Esophagus squamous epithelium (tissue), 5 donors: ENCODE measurements at places on chromosomes 3 and 15. TPM values are rescaled to one million over a fixed set of nuclear protein-coding genes. Genes with fewer than 3 reads are reported as not detected.

The TMEM115 gene
- total RNA-seq: 30.4 TPM

The CELF6 gene
- total RNA-seq: 0.31 TPM

The POTEB gene
- total RNA-seq: not detected

The PAQR5 gene
- total RNA-seq: 12.8 TPM

The SLC7A14 gene
- not detected for total RNA-seq

The CYP1A2 gene
- not detected for total RNA-seq

The PCNP gene
- 106 TPM for total RNA-seq

The JAGN1 gene
- total RNA-seq: 27.8 TPM

The NR2F2 gene
- 15.6 TPM for total RNA-seq

The LRRN1 gene
- 0.19 TPM for total RNA-seq

The SHISA5 gene
- total RNA-seq: 99.0 TPM

The DNAH12 gene
- total RNA-seq: not detected

GRCh38 chr15:89835176-89835564 is 20.5 kb upstream of the ANPEP start:
- DNase-seq: no peak

DNA sequence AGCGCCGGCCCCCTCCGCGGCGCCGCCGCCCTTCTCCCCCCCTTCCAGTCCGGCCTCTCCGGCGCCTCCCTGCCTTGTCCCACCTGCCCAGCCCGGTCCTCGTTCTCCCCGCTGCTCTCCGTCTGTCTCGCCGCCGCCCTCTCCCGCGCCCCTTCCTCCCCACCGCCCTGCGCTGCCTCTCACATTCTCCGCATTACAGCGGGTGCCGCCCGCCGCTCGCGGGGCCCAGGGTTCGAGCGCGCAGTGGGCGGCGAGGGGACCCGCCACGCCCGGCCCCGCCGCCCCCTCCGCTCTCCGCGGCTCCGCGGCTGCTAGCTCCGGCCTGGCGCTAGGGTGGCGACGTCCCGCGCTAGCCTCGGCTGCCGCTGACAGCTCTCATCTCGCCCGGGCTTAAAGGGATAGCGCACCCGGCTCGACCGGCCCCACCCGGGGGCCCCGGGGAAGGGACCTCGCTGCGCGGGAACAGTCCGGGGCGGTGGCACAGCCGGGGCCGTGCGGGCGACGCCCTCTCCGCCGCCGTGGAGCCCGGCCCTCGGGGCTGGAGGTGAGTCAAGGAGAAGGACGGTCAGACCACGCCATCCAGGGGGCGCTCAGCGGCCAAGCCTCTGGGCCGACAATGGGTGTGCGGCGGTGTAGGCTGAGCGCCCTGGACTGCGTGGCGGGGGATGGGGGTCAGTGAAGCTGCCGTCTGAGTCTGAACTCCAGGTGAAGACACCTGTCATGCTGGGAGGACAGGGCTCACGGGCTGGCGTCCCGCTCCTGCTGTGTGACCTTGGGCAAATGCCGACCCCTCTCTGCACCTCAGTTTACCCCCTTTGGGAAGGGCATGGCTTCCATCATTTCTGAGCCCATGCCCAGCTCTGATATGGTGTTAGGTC is 187.4 kb upstream of the LINGO1 start:
- DNase-seq: no peak

DNA sequence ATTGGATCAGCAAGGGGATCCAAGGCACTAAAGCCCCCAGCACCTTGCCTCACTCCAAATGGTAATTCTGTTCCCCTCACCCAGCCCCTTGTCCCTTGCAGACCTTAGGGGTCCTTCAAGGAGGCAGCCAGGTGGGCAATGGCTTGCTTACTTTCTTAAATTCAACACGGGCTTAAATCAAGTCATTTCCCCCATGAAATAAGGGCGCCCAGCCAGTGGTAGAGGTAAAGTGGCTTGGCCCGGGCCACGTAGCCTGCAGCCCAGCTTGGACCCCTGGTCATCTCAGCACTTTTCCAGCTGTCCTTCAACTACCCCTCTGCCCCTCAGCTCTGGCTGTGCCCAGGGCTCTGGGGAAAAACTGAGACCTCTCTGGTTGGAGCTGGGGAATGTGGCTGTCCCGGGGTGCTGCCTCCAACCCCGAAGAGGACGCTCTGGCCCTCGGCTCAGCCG is 1.2 kb downstream of the PSTPIP1 start:
- no peak for DNase-seq

GRCh38 chr3:175805825-175806224 is 946.7 kb downstream of the NAALADL2 start:
- no peak for DNase-seq

- no peak for DNase-seq
These were observed 123.4 kb downstream of the SSR3 start for GRCh38 chr3:156431334-156432124.

GRCh38 chr3:12670365-12671119 is 6.6 kb upstream of the RAF1 start:
- DNase-seq: no peak

GRCh38 chr3:105362021-105362665 is 4.6 kb upstream of the ALCAM start:
- DNase-seq: no peak

DNA sequence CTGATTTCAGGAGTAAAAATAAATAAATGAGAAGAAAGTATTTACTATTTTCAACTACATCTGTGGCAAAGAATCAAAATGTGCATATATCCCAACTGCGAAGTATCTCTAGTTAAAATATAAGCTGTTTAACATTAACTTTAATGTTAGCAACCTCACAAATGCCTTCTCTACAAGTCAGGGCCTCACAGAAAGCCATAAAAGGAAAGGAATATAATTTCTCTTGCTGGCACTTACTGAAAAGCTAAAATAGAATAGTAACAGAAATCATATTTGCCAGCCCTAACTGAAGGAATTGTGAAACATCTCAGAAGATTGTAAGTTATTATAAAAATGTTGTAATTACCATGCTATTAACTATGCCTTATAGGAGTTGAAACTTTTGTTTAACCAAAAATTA is 65.1 kb upstream of the MBNL1 start:
- no peak for DNase-seq

- DNase-seq: no peak
These were observed 499 bp downstream of the RABL3 start for GRCh38 chr3:120741837-120742197.

- no peak for DNase-seq
These were observed 40.2 kb downstream of the TBC1D2B start for GRCh38 chr15:78037328-78037727.

DNA sequence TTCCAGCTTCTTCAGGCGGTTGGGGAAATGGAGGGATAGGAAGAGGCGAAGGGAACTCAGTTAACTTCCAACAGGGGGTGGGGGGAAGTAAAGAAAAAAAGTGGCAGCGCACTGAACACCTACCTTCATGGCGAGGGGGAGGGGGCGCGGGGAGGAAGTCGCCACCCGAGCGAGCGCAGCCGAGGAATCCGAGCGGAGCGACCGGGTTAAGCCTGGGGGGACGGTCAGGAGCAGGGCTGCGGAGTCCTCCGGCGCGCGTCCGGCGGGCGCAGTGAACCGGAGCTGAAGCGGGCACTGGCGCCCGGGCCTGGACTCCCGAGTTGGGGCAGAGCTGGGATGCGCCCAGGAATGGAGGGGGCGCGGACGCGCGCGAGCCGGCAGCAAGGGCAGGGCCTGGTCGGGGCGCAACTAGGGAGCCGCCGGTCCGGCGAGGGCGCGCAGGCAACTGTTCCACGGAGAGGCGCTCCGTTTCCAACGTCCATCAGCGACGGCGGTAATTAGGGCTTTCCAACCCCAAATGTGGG is at the start of gene WNT5A:
WNT5A (minus strand) TSS at position 450 of the 524 bp plus-strand sequence; CDS start at position 129, 321 bp downstream.
- DNase-seq: no peak

- no peak for DNase-seq
These were observed 126.9 kb upstream of the CNTN4 start for GRCh38 chr3:1971780-1972179.

DNA sequence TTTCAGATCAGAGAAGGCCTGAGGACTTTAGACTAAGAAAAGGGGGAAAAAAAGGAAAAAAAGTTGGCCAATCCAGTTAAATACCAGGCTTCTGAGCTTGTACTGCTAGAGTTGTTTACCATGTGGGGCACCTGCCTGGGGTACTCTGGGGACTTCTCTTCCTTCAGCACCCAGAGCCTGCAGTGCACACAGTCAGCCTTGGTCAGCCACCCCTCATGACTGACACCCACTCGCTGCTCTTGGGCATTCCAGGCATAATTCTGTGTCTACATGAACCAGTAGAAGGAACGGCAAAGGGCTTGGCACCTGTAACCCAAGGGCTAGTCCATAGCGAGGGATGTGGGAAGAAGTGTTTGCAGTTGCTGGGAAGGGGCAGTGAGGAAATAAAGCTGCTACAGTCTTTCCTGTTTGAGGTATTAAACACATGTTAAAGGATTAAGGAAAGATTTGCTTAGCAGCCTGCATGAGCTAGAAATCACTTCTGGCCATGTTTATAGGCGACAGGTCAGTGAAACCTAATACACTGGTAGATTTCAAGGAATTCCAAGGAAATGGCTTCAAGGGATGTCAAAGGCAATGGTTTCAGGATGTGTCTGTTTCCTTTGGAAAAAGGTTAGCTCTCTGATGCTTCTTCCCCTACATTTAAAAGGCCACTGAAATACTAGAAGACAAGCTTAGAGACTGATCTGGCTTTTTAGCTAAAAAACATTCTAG is 232.5 kb downstream of the CHST2 start:
- DNase-seq: no peak

- no peak for DNase-seq
These were observed 38.5 kb upstream of the FOXP1 start for GRCh38 chr3:71621825-71622537.

DNA sequence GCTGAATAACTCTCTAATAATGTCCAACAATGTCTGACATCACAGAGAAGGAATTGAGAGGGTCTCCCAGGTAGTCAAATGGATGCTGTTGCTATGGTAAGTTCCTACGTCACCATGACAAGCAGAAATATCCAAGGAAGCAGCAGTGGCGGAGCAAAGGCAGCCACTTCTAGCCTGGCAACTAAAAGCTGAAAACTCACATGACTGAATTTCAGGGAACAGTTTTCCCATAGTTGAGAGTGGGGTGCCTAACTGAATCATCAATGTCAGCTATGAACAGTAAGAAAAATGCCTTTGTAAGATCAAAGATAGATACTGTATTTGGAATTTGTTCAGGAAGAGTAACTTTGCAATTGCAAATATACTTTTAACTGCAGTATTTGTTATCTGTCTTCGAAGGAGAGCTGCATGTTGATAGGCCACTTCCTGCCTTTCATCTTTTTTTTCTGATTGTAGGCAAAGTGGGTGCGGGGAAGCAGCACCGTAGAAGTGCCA is 161.7 kb downstream of the BBX start:
- DNase-seq: no peak

DNA sequence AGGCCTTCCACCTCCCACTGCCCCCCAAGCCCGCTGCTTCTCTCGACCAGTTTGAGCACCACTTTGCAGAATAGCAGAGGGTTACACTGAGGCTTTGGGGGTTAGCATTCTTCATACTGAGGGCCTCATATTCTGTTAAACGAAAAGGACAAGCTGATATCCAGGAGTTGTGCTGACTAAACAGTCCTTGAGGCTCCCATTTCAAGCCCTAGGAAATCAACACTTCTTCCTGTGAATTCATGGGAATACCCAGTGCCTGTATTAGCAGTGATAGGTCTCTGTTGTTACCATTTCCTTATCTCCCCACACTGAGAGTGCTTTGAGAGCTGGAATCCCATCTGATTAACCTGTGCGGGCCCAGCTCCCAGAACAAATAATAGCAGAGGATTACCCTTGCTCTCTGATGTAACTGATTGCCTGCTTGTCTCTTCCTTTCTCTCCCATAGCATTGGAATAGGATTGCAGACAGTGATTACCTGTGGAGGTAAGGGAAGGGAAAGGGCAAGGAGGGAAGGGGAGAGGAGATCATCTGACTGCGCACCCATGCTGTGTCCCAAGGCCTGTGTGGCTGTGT is 930 bp downstream of the FBXW12 start:
- DNase-seq: no peak

- no peak for DNase-seq
These were observed 45.1 kb upstream of the NANOGP8 start for GRCh38 chr15:35130245-35130644.

- DNase-seq: no peak
These were observed 55.4 kb downstream of the MAGEF1 start for GRCh38 chr3:184656458-184656828.

DNA sequence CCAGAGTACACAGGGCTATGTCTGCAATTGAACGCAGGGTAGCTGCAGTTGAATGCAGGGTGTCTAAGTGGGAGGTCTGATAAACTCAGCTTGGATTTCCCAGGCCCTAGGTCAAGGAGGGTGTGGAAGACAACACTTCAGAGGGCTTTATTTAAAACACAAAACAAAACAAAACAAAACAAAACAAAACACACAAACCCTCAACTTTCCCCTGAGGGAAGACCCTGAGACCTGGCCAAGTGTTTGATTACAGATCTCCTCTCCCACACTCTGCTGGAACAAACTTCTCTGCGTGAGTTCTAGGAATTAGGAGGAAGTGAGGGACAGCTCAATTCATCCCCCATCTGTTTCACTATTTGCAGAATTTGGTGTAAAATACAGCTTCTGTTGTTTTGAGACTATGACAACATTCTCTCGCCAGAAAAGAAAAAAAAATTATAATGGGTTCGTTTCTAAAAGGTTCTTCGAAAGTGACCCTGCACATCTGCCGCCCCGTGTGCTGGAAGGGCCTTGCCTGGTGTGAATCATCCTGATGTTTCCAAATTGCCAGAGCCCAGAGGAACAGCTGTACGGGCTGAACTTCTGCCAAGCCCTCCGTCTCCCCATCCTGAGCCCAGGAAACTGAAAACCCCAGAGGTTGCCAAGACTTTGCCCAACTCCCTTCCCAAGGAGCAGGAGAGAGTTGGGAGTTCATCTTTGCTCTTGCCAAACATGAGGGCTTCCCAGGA is 73.3 kb upstream of the RAD18 start:
- no peak for DNase-seq

DNA sequence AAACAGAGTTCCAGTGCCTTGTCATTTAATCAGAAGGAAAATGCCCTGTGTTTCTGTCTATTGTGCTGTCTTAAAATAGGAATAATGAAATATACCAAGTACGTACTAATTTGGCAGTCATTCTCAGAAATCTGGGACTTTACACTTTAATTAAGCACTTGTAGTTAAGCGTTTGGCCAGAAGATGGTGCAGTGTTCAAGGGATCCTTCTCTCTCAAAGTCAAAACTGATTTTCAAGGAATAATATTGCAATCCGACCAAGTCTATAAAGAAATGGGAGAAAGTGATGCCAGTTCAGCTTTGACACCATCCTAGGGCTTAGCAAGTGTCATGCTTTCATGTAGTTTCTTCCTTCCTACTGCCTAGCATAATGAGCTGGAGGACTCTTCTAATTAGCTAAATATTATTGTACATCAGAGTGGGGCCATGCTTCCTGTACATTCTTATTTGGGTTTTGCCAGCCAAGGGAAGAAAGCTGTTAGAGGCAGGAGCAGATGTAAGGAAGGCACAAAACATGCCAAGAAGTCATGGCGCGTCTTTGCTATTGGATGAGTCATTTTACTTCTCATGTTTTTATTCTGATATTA is 64.8 kb downstream of the SAMMSON start:
- no peak for DNase-seq

GRCh38 chr3:146020969-146021368 is 140.0 kb downstream of the PLOD2 start:
- no peak for DNase-seq
